ENCODE measurements at places on chromosomes 11 and 22. TPM values are rescaled to one million over a fixed set of nuclear protein-coding genes. Genes with fewer than 3 reads are reported as not detected.

Gene OR2AT4
- not detected for polyA plus RNA-seq

Gene GNAZ
- polyA plus RNA-seq, result 1.8 TPM

Gene F2
- polyA plus RNA-seq, result 0.27 TPM

Gene HTR3A
- polyA plus RNA-seq, result not detected

Gene RIMBP3C
- polyA plus RNA-seq, result 0.32 TPM

Gene GRK3
- polyA plus RNA-seq, result 7.3 TPM

Gene MRGPRF
- 9.7 TPM for polyA plus RNA-seq

Gene CNTF
- polyA plus RNA-seq, result 0.23 TPM

Gene THY1
- polyA plus RNA-seq, result 7.5 TPM

Gene IL18
- polyA plus RNA-seq, result not detected

Gene PVALB
- polyA plus RNA-seq, result not detected

Gene SCUBE1
- 8.7 TPM for polyA plus RNA-seq

Gene CHST1
- polyA plus RNA-seq, result 3.3 TPM

Gene SAA2
- 0.45 TPM for polyA plus RNA-seq

Gene BTBD18
- 1.5 TPM for polyA plus RNA-seq

Gene H19
- polyA plus RNA-seq, result 27.7 TPM

Gene TYMP
- 17.7 TPM for polyA plus RNA-seq

Gene OR52E5
- not detected for polyA plus RNA-seq

Gene ARHGAP32
- polyA plus RNA-seq, result 8.9 TPM

Gene P2RY2
- polyA plus RNA-seq, result 0.40 TPM

Gene CALCA
- polyA plus RNA-seq, result 0.33 TPM

Gene SNRPD3
- 125 TPM for polyA plus RNA-seq

Gene SLC43A3
- polyA plus RNA-seq, result 6.8 TPM

Gene CYB5R2
- polyA plus RNA-seq, result 4.5 TPM

Gene FOLR1
- polyA plus RNA-seq, result 3.9 TPM

Data from cardiac muscle cell (in vitro differentiated cells and primary cell).